Omental fat pad (tissue), 4 donors: ENCODE measurements at places on chromosomes 7 and 10. TPM values are rescaled to one million over a fixed set of nuclear protein-coding genes. Genes with fewer than 3 reads are reported as not detected.

DNA sequence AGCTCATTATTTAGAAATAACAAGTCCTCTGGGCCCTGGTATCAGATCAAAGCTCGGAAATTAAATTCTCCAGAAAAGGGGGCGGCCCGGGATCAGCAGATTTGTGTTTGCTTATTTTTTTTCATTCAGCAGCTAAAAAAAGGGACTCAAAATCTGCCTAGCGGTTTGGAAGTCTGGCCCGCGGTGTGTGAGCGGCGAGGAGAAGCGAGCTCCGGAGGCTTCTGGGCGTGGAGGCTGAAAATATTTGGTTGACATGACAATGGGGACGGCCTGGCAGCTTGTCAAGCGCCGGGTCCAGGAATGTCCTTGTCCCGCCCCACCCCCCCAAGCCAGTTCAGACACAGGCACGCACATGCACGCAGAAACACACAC, 43.4 kb downstream of the FOXL3 start:
- no peak for DNase-seq

DNA sequence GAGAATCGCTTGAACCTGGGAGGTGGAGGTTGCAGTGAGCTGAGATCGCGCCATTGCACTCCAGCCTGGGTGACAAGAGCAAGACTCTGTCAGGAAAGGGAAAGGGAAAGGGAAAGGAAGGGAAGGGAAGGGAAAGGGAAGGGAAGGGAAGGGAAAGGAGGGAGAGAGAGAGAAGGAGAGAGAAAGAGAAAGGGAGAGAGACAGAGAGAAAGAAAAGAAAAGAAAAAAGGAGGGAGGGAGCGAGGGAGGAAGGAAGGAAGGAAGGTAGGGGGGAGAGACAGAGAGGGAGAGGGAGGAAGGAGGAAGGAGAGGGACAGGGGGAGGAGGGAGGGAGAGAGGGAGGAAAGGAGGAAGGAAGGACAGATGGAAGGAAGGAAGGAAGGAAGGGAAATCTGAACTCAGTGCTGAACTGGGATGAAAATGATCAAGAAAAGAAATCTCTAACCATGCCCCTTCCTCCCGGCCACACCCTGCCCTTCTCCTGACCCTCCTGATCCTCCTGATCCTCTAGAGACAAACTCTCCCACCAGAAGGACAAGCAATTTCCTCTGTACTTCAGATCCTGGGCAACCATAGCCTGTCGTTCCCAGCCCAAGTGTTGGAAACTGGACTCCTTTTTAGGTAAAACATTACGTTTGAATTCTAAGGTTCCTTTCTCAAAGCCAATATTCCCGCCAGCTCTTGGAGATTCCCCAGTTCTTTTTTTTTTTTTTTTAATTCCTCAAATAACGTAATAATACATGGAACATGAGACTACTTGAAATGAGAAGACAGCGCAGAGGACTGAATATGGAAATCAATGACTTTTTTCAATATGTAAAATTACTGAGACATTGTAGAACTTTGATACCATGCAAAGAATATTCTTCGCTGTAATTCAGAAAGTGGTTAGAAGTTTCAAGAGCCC, 32.1 kb downstream of the NMT2 start:
- no peak for DNase-seq

DNA sequence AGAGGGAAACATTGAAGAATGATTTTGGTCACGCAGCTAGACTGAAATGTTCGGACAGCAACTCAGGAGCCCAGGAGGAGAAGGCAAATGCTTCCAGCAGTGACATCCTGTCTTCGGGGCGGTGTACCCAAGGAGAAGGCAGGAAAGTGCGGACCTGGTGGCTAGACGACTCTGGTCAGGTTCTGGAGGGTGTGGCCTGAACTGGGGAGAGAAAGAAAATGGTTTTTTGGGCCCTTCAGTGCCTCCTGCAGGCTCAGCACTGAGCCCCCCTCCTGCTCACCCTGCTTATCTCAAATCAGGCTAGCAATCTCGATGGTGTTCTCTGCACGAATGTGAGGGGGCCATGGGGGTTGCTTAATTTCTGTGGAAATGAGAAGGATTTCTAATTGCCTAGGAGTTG, 26.7 kb upstream of the TARP start:
- DNase-seq: no peak

Gene MCM10
- 7.6 TPM for total RNA-seq

Gene THSD7A
- 4.1 TPM for total RNA-seq

Gene PDE1C
- total RNA-seq: 2.6 TPM

Gene COL17A1
- total RNA-seq: 1.7 TPM
